Kidney capillary endothelial cell (primary cell): ENCODE measurements at places on chromosomes 3 and 15.

GRCh38 chr3:98964784-98965183 lies 63.3 kb upstream of the DCBLD2 start:
- no peak for DNase-seq

GRCh38 chr3:133520286-133520685 lies 53.2 kb upstream of the CDV3 start:
- DNase-seq, result no peak

GRCh38 chr3:38154033-38154494 lies 11.3 kb upstream of the OXSR1 start:
- DNase-seq, result peak; percentile 47

DNA sequence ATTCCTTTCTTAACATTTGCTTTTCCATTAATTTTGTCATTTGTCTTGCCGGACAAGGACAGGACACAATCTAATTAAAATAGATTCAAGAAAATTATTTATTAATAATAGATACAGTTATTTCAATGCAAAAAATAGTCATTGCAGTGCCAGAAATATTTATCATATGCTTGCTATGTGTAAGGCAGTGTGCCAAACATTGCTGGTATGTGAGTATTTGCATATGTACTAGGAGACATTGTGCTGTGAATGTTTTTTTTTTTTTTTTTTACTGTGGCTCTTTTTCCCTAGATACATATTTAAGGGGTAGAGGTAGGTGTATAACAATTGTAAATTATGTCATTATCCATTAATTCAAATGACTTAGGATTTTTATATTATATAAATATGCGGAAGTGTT lies 23.3 kb downstream of the SPRED1 start:
- no peak for DNase-seq

GRCh38 chr15:78879517-78880241 lies 7.0 kb downstream of the MORF4L1 start:
- DNase-seq, result no peak
